ENCODE measurements at places on chromosomes 7 and 10.

DNA sequence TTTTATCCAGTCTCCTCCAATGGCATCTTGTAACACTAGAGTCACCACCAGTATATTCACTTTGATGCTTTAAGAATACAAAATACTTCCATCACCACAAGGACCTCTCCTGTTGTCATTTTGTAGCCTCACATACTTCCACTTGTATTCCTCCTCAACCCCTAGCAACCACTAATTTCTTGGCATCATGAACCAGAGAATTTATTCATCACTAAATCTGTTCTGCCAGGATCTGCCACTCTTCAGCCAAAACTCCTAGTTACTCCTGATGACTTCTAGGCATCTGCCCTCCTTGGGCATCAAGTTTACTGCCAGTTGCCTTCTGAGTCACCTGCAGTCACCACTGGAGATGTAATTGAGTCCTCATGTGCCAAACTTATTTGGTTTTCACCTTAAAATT lies 906.8 kb downstream of the CNTNAP2 start:
- no peak for DNase-seq

DNA sequence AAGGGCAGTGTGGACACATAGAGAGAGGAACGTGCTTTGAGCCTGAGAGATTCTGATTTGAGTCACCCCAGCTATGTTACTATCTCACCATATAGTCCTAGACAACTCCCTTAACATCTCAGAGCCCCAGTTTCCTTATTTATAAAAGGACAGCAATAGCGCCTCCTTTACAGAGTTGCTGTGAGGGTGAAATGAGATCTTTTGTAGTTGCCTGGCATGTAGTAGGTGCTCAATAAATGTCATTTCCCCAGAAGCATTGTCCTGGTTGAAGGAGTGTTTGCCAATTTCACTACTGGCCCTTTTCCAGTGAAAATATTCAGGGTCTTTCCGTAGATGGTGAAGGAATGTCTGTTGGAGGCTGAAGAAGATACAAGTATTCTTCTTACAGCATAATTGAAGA lies 51.3 kb upstream of the FAM180A start:
- DNase-seq = no peak

GRCh38 chr7:118311121-118311836 lies 86.8 kb downstream of the ANKRD7 start:
- no peak for DNase-seq

DNA sequence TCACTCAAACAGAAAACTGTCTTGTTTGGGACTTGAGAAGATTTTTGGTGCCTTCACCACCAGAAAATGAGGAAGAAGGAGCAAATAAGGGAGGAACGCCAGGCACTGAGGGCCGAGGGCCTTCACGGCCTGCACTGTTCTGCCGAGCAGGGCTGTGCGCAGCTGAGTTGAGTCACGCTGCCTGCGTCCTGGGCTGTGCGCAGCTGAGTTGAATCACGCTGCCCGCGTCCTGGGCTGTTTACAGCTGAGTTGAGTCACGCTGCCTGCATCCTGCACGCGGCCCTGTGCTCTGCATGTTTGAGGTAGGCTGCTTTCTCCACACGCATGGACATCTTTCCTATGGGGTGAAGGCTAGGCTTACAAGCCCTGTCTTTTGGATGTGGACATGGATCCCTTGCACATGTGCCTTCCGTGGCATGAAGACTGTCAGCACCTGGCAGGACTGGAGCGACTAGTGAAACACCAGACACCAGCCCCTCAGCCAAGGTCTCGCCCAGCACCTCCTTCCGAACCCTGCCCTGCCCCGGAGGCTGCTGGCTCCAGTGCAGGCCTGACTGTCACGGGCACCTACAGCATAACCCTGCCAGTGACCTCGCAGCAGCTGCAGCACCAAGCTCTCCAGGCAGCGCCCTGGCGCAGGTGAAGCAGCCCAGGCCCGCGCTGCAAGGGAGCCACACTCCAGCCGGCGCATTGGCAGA lies 96.7 kb downstream of the HTR5A start:
- no peak for DNase-seq

DNA sequence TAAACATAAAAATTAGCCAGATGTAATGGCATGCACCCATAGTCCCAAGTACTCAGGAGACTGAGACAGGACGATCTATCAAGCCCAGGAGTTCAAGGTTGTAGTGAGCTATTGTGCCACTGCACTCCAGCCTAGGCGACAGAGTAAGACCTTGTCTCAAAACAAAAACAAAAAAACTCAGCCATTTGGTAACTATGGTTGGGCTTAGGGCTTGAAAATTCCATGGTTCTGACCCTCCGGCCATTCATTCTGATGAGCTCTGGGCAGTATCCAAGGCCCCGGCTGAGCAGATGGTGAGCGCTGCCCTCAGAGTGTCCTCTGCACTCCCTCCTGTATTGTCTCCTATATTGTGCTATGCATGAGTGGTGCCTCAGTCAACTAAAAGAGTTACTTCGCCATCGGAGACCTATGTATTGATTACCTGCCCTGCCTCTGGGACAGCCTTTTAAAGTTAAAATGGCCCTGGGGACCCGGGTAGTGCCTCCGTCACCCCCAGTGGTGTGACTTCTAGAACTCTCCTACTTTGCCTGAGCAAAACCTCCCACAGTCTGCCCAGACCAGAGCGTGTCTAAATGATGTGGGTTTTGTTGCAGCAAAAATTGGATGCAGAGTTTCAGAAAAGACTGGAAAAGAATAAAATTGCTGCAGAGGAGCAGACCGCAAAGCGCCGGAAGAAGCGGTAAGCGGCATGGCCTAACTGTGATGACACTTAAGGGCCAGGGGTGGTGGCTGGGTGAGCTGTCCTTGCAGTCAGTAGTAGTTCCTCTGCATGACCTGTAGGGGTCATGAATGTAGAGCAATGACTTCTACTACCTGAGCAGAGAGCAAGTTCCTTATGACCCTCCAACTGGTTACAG lies 8.1 kb downstream of the PRKRIP1 start:
- no peak for DNase-seq

DNA sequence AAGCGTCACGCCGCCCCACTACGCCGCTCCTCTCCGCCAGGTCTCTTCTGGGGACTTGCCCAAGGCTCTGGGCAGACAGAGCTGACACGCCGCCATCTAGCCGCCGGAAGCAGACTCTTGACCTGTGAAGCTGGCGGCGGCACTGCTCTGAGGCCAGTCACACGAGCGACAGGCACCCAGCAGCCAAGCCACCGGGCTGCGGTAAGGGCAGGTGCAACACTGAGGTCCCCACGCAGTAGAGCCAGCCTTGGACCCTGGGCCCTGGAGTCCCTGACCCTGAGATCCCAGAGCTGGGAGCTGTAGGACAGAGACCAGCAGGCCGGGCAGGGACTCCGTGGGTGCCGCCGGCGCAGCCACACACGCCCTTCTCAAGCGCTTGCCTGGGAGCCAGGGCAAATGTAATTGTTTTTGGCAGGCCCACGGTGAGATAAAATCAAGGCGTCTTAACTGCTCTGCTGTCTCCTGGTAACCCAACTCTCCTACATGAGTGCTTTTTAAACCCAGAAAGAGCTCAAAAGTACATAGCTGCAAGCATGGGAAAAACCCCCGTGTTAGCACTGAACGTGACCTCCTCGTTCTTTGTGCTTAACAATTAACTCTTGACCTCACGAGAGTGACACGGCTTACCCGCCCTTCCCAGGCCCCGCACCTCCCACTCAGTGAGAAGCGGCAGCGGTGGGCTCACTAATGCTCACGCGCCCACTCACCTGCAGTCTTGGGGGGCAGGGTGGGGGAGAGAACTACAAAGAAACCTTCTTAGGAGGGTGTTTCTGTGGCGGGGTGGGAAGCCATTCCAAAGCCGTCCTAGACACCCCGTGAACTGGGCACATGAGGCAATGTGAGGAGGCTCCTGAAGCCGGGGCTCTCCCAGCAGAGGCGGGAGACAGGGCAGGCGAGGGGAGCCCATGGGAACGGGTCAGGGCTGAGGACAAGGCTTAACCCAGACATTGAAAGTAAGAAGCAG lies 8.5 kb downstream of the GPER1 start:
- DNase-seq = no peak

- DNase-seq = no peak
Measured at GRCh38 chr7:129197771-129198170, 9.3 kb downstream of the SMO start.

- no peak for DNase-seq
Measured at GRCh38 chr7:159088016-159088865, 56.4 kb downstream of the VIPR2 start.

- DNase-seq = no peak
Measured at GRCh38 chr7:35729061-35729783, 34.3 kb upstream of the HERPUD2 start.

Measured in AG09319 (cell line).